ENCODE measurements at places on chromosomes 12 and 14. TPM values are rescaled to one million over a fixed set of nuclear protein-coding genes. Genes with fewer than 3 reads are reported as not detected.

Gene SELPLG
- total RNA-seq = 1.2 TPM

Gene E2F7
- total RNA-seq = 1.2 TPM

DNA sequence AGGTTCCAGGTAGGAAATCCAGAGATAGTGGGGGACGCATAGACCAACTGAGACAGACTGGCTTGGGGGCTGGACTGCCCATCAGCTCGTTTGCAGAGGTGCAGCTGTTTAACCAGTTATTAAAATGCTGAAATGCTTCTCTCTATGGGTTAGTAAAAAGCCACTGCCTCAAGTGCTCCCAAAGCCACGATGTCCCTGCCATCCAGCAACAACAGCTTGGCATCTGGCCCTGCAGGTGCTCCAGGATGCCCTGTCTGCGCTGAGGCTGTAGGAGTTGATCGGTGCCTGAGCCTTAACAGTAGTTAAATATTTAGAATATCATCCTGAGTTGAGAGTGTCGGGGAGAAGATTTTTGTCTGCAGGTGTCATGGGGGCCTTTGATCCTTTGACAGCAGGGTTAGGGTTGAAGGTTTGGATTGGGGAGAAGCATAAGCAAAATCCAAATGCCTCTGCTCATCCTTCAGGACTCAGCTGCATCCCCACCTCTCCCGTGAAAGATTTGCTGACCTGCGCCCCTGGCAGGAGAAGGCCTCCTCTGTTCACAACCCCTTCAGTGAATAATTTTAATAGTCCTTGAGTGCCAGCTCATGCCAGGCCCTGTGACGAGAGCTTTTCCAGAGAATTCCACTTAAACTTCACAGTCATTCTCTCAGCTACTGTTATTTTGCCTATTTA, 127.3 kb upstream of the PWP1 start:
- DNase-seq = no peak

- DNase-seq = no peak
Observed at GRCh38 chr14:101736071-101736470, 25.4 kb upstream of the PPP2R5C start.

Gene SLC4A8
- 25.3 TPM for total RNA-seq

Gene ALDH1L2
- 4.9 TPM for total RNA-seq

GRCh38 chr14:92601131-92601710, 87.6 kb downstream of the RIN3 start:
- DNase-seq = no peak

Gene ADIPOR2
- 23.2 TPM for total RNA-seq

DNA sequence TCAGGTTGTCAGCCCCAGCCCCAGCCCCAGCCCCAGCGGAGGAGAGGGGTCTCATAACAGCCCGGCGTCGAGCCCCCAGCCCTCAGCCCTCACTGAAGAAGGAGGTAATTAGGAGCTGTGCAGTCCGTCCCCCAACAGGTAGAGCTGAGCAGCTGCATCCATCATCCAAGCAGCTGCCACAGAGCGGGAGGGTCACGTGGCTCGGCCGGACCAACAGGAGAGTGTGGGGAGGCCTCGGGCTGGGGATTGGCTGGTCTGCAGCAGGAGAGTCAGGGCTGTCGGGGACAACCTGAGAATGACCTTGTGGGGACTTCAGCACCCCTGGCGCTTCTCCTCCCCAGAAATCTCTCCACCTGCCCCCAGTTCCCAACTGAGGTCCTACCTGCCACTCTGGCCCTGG, 29.6 kb downstream of the SMUG1 start:
- DNase-seq = no peak

DNA sequence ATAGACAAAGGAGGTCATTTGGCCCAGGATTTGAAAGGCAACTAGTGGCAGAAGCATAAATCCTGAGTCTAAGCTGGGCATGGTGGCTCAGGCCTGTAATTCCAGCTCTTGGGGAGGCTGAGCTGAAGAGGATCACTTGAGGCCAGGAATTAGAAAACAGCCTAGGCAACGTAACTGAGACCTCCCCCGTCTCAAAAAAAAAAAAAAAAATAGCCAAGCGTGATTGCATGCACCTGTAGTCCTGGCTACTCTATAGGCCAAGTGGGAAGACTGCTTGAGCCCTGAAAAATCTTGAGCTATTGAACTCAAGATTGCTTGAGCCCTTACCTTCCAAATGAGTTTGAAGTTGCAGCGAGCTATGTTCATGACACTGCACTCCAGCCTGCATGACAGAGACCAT, 7.8 kb downstream of the GON7 start:
- no peak for DNase-seq

Gene ATXN3
- total RNA-seq = 28.1 TPM

DNA sequence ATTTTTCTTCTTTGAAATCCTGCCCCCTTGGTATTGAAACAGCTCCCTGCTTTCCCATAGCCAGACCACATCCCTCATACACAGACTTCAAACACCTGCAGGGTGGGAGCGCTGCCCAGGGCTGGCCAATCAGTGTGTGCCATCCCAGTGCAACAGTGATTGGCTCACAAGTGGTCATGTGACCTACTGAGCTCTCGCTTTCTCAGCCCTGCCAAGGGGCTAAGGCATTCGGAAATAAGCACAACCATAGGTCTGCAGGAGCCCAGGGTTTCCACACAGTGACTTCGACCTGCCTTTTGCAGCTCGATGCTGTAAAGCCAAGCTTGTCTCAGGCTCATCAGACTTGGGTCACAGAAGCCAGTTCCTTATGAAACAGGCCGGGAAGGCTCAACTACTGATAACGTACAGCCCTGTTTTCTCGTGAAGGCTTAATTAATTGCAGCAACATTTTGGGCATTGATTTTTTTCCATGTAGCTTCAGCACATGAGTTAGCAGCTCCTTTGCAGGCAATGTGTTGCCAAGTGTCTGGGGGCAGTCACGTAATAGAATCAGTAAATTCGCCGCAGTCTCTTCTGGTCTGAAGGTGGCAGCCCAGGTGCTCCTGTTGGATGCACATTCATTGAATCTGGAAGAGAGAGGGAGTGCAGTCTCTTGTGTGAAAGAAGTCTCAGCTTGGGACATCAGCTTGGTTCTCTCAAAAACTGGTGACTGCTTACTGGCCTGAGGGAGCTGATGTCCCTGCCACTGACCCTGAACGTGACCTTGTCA, 1091.8 kb downstream of the AACS start:
- DNase-seq = no peak

DNA sequence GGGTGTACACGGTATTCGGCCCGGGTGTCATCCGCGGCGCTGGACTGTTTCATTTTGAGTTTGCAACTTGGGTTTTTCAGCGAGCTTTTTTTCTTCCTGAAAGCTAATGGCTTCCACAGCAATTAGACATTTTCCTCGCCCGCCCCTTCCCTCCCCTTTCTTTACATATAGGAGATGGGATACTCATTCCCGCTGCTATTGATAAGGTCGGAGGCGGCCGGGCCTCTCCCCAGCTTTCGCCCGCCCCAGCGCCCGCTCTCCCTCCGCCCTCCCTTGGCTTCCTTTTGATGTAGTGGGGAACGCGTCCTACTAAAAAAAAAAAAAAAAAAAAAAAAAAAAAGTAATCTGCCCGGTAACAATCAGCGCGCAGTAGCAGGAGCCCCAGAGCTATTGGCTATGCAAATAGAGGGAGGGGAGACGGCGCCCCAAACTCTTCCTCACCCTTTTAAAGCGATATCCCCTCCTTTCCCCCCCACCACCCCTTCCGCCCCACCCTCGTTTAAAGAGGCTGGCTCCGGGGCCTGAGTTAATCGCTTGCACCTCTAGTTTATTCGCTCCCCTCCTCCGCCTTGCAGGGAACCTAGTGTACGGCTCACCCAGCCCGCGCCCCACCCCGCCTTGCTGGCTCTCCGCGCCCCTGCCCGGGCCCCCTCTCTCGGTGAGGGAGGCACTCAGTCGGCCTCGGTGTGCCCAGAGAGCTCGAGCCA, 1.7 kb upstream of the CCND2 start:
- peak; percentile 72 for DNase-seq

GRCh38 chr14:68312884-68313610, 479.8 kb downstream of the ZFP36L1 start:
- DNase-seq = no peak

- DNase-seq = peak; percentile 30
Observed at GRCh38 chr12:27333403-27334009, 870 bp downstream of the BMAL2 start.

Gene RASSF8
- 19.2 TPM for total RNA-seq

GRCh38 chr12:86660488-86661147, 404.4 kb upstream of the MGAT4C start:
- DNase-seq = no peak

GRCh38 chr12:23238957-23239356, 614.0 kb downstream of the ETNK1 start:
- DNase-seq = no peak

Gene PRDM4
- total RNA-seq = 21.2 TPM

GRCh38 chr14:97443412-97443811, 646.2 kb downstream of the VRK1 start:
- no peak for DNase-seq

GRCh38 chr12:64780531-64781279, 21.5 kb upstream of the GNS start:
- peak; percentile 54 for DNase-seq

DNA sequence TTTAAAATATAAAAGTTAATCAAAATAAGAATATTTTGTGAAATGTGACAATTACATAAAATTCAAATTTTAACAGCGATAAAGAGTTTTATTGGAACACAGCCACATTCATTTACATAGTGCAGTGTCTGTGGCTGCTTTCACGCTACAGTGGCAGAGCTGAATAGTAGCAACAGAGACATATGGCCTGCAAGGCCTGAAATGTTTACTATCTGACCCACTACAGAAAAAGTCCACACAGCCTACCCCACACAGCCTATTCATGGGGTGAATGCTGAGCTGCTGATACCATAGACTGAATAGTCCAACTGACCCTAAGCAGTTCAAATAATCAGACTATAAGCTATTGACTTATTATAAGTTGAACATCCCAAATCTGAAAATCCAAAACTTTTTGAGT, 13.2 kb downstream of the GNS start:
- no peak for DNase-seq

DNA sequence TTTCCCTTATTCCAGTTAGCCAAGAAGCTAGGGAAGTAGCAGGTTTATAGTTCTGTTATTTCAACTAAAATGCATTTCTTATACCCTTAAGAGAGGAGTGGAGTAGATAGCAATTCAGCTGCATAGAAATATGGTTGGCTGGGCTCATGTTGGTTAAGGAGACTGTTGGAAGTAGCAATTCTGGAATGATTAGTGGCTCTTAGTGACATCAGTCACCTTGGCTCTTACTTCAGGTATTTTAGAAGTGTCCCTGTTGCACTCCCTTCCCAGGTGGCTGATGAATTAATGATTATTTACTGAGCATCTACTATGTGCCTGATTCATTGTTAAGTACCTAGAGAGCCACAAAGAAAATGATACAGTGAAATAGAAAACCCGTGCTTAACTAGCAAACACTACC, 128.1 kb downstream of the MGST1 start:
- no peak for DNase-seq

GRCh38 chr12:127619869-127620734, 646.9 kb upstream of the TMEM132C start:
- no peak for DNase-seq

DNA sequence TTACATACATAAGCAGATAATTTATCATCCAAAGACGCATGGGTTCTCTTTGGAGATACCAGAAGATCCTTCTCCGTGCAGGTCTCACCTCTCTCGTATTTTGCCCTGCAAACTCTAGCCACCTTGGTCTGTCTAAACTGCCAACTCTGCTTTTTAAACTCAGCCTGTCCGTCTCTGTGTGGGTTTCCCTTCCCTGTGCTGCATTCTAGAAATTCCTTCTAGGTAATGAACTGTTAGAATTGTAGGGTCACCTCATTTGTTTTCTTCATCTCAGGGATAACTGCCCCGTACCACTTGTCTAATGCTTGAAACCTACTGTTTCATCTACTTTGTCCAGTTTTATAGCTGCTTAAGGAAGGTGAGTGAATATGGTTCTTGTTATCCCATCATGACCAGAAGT, 45.4 kb upstream of the CCDC196 start:
- DNase-seq = no peak

DNA sequence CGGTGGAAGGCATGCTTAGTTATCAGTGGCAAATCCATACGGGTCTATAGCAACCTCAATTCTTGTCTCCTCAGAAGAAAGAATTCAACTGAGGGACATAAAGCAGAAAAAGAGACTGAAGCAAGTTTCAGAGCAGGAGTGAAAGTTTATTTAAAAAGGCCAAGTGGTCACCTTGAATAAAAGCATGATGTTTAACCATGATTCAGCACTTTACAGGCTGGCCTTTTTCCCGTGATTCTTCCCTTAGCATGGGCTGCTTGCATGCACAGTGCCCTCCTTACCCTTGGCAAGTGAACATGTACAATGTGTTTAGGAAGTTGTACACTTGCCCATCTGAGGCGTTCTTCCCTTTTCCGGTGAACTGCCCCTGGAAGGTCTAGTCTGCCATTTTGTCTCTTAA, 225.3 kb downstream of the ATP23 start:
- DNase-seq = no peak

Gene FAR2
- 49.3 TPM for total RNA-seq

DNA sequence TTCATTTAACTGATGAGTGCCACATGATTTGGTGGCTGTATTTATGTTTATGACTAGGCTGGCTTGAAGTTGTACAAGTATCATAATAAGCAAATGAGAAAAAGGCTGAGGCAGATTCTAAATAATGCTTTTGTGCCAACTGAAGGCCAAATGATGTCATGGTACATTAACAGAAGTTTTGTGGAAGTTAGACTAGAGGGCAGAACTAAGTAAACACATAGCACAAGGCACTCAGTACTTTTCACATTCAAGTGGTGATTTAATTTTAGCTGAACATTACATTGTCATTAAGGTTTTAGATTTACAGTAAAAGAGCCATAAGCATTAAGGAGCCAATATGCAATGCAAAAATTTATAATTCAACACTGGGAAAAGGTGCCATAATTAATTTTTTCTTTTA, 21.1 kb downstream of the PPP1CC start:
- DNase-seq = no peak
